ENCODE measurements at places on chromosomes 11 and 22. TPM values are rescaled to one million over a fixed set of nuclear protein-coding genes. Genes with fewer than 3 reads are reported as not detected.

DNA sequence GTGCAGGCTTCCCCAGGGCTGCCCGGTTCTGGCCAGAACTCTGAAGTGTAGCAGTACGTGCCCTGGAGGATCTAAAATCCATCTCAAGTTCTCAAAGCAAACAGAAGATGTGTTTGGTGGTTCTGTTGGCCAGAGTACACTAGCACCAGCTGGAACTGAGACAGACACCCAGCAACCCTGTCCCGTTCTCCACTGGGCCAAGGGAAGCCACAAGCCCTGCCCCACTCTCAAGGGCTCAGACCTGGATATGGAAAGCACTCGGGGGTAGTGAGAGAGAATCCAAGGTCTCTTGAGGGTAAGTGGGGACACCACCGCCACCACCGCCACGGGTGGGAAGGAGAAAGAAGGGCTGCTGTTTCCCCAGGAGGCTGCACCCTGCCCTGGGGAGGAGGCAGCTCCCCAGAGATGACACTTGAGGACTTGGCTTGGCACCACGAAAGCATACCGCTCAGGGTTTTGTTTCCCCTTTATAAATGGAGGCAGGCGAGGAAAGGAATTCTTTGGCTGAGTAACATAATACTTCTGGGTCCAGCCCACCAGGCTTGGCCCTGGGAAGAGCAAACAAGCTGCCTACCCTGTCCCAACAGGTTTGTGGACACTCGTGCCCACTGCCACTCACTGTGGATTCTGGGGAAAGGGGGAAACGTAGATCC is 56.1 kb upstream of the POU2AF1 start:
- no peak for DNase-seq

- no peak for DNase-seq
Observed at GRCh38 chr11:116852261-116853031, 15.0 kb upstream of the APOA1 start.

DNA sequence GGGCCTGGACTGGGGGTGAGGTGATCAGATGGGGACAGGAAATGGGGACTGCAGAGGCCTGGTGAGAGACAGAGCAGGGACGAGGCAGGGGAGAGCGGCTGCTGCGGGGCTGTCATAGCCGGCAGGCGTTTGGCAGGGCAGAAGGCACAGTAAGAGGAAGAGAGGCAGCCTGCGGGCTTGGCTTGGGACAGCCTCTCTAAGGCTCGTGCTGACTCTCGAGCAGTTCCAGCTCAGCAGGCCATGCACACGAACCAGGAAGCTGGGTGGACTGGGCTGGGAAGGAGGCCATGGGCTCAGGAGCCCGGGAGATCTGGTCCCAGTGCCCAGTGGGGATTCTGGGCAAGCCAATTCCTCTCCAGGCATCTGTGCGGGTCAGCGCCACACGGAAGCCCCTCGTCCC is 19.6 kb upstream of the EIF3D start:
- DNase-seq, result no peak

DNA sequence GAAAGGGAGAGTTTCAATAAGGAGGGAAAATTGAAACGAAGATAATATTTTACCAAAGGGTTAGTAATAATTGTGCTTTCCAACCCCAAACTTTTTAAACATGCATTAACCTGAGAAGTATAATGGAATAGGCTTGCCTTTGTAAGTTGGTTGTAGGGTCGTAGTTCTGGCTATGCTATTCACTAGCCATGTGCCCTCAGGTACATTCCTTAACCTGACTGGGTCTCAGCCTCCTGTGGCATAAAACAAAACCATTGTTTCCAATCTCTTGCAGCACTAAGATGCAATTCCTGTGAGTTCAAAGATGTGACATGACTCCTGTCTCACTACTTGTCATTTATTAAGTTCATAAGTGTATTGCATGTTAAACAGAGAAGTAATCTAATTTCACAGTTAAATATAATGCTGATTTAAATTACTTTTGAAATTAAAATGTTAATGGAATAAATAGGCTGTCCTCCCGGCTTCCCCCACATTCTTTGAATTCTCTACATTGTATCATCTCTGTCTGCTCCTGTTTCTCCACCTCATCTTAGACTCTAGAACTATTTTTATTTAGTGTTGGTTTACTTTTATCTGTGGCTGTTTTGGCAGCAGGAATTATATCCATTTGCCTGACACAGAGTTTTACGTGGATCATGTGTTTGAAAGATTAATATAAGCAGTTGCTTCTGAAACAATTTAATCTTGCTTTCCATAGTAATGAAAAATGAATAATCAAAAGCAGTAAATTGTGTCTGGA is 216.3 kb downstream of the FAT3 start:
- DNase-seq, result no peak

DNA sequence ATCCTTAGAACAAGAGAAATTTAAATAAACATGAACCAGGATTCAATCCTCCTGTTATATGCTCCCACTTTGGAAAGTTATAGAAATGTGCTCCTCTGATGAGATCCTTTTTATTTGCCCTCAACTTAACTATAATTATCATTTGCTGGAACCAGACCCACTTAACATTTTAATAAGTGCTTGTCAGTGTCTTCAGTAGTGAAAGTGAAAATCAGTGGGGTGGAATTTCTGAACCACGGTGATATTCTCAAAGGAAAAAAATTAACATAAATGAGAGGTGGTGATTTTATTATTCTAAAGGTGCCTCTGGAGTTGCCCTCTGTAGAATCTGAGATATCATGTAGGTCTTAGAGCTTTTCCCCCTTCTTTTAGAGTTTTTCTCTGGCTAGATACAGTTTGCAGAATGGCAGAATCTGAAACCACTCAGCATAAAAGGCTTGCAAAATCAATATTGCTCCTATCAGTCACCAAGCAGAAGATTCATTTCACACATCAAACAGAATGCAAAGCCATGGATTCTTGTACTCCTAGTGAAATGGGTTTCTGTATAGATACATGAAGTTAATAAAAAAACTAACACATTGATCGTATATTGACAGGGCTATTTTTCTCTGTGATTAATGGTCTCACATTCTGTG is 213.2 kb downstream of the LUZP2 start:
- DNase-seq, result no peak

DNA sequence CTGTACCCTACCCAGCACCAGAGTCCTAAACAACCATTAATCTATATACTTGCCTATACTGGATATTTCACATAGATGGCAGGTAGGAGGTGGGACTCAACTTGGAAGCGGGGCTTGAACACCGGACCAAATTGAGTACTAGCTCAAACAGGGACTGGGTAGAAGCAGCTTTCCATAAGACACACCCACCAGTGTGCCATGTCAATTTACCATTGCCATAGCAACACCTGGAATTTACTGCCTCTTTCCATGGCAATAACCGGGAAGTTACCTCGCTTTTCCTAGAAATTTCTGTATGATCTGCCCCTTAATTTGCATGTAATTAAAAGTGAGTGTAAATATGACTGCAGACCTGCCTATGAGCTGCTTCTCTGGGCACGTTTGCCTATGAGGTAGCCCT is 38.6 kb upstream of the CUL5 start:
- DNase-seq, result no peak

GRCh38 chr11:76642341-76642740 is 28.2 kb downstream of the LRRC32 start:
- no peak for DNase-seq

DNA sequence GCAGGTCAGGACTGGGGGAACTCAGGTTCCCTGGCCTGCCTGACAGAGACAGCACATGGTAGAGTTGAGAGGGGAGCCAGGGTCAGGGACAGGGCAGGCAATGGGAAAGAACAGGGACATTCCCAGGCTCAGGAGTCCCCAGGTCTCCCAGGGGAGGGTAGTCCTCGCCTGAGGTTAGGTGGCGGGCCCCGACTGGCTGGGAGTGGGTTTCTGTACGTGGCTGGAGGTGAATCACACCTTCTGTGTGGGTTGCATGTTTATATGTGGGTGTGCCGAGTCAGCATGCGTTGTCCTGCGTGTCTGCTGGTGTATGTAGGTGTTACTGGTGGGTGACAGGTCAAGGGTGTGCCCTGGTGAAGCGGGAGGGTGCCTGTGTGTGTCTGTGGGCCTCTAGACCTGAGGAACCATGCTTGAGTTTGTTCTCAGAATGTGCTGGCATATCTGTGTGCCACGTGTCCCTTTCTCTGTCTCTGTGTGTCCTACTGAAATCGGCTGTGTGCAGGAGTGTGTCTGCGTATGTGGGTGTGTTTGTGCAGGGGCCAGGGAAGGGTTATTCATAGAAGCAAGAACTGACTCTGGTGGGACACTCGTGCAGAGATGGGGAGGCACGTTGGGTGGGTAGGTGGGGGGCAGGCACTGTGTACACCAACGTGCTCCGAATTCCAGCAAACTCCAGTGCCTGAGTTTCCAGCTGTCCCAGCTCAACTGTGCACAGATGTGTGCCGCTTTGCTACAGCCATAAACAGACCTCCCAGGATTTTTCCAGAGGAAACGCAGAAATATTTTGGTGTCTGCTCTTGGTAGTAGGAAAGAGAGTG is 23.8 kb upstream of the OAF start:
- DNase-seq, result no peak

DNA sequence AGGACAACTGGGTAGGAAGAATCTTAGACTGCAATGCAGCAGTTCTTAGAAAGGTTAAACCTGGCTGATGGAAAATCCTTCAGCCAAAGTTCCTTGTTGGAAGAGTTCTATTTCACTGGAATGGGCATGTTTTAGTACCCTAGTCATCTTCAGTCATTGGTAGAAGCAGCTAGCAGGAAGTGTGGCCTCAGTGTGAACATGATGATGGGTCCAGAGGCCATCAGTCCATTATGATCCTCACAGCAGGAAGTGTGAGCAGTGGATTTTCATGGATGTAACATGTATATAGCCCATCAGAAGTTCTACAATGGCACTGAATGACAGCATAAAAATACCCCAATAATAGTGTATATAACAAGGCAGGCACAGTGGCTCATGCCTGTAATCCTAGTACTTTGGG is 35.9 kb upstream of the PDE3B start:
- no peak for DNase-seq

GRCh38 chr11:109808569-109808968 is 284.6 kb upstream of the ZC3H12C start:
- no peak for DNase-seq

DNA sequence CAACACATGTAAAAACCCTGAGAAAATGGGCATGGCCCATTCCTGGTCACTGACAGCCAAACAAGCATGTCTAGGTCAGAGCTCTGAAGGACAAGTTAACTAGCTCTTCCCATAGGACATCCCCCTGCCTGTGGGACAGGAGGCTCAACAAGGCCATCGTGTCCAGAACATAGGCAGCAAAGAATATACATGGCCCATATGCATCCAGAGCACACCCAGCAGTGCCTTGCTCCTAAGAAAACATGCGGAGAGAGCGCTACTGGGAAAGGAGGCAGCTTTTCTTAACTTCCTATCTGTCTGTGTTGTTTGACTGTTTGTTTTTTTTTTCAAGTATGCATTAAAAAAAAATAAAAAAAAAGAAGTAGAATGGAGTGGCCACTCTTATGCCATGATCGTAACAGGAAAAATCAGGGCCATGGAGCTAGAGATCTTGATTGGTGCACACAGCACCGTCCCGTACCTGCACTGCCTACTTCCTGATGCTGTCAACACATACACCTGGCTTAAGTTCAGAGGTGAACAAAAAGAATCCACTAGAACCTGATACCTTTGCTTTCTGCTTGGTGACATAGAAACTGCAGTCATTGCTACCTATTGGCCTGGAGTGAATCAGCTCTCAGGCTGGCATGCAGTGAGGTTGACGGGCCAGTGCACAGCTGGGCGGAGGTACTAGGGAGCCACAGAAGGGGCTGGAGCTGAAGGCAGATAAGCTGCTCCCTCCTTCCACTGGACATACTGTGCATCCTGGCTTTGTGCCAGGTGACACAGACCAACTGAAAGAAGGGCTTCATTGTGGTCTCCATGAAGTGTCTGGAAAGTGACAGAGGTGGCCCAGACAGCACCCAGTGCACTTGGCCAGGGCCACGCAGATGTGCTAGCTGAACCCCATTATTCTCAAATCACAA is 11.9 kb downstream of the UFD1 start:
- DNase-seq, result no peak

- DNase-seq, result no peak
Observed at GRCh38 chr11:76238551-76238950, 32.2 kb upstream of the WNT11 start.

GRCh38 chr11:115869780-115870431 is 365.7 kb upstream of the CADM1 start:
- no peak for DNase-seq

DNA sequence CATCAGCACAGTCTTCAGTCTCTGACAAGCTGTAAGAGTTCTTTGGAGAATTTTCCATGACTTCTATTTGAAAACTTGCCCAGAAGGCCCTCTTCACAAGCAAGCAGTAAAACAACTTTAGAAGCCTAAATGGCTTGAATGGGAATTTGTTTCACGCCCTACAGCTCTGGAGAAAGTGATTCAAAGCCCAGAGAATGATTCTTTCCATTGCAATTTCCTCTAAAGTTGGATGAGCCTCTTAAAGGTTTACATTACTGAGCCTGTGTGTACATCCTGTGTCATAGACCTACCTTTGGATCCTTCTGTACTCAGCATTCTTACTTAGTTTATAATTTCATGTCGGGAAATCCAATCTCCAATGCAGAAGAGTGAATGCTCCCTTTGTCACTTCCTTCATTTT is 6.8 kb upstream of the OR8B3 start:
- DNase-seq, result no peak

GRCh38 chr22:26894766-26895485 is 237.5 kb downstream of the MIAT start:
- peak; percentile 48 for DNase-seq

DNA sequence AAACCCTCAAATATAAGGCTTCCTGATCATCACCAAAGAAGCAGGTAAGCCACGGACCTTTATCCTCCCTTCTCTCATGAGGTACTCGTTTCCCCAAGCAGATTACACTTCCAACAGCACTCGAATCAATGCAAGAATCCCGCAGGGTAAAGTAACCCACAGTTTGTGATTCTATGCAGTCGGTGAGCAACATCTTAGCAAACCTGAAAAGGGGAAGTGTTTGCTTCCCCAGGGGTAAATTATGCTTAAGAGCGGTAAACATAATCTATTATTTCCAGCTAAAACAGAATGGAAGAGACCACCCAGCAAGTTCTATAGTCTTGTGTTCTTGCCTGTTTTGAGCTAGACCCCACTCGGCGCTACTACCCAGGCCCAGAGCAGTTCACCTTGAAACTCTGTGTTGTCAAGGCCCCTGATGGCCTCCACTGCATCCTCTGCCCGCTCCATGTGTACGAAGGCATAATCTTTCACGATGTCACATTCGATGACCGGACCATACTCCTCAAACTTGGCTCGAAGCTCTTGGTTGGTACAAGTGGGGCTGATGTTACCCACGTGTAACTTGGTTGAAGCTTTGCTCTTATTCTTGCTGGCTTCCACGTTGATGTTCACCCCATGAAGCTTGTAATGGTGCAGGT is 1.3 kb downstream of the RBM4B start:
- no peak for DNase-seq

- DNase-seq, result no peak
Observed at GRCh38 chr11:20203831-20204230, 43.6 kb upstream of the DBX1 start.

Gene C11orf91
- 2.0 TPM for total RNA-seq

Gene KDM4E
- not detected for total RNA-seq

Gene RAB36
- total RNA-seq, result 3.5 TPM

Gene EMID1
- 12.0 TPM for total RNA-seq

Gene SCGB1A1
- not detected for total RNA-seq

Gene CDC42BPG
- total RNA-seq, result 0.64 TPM

Gene TRIM68
- 21.0 TPM for total RNA-seq

Gene BCO2
- total RNA-seq, result 1.3 TPM

Gene TRIM51
- total RNA-seq, result not detected

Gene NAALAD2
- total RNA-seq, result 0.92 TPM

Gene GDPD4
- not detected for total RNA-seq

Gene PANX2
- 1.7 TPM for total RNA-seq
